ENCODE measurements at places on chromosomes 13 and 19.

DNA sequence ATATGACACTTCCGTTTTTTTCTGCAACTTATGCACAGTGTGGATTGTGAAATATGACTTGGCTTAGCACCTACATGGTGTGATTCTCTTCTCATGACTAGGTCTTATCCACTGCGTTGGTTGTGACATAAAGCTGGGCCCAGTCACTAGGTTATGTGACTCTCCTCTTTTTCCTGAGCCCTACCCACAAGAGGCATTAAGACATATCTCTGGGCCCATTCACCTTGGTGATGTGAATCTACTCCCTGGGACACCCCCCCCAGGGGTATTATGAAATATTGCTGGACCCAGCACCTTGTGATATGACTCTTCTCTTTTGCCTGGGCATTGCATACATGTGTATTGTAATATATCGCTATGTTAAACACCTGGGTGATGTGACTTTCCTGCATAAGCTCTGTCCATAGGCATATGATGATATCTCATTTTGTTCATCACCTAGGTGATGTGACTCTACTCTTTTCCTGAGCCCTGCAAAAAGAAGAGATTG lies 85.8 kb upstream of the ZNF43 start:
- no peak for DNase-seq

- no peak for DNase-seq
Observed at GRCh38 chr13:70087247-70087646, 20.4 kb upstream of the ATXN8OS start.

DNA sequence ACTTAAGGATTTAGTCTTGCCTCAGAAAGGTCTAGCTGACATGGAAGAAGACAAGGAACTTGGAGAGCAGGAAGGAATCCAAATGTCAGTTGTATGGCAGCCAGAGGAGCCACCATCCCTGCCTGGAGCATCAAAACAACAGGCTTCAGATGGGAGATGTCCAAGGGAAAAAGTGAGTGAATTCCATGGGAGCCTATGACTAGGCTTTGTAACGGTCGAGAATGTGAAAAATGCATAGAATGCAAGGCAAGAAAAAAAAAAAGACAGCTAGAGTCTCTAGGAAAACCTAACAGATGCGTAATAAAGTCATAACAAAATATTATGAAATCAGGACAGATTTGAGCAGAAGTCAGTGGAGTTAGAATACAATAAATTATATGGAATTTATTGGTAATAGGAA lies 183.7 kb upstream of the LSM14A start:
- no peak for DNase-seq

- peak; percentile 72 for DNase-seq
Observed at GRCh38 chr13:43023289-43023963, at the start of gene DNAJC15. DNAJC15 (plus strand) TSS chr13:43023586; CDS start chr13:43023627, 41 bp downstream.

GRCh38 chr19:17240062-17240752 lies 5.5 kb downstream of the NR2F6 start:
- no peak for DNase-seq

DNA sequence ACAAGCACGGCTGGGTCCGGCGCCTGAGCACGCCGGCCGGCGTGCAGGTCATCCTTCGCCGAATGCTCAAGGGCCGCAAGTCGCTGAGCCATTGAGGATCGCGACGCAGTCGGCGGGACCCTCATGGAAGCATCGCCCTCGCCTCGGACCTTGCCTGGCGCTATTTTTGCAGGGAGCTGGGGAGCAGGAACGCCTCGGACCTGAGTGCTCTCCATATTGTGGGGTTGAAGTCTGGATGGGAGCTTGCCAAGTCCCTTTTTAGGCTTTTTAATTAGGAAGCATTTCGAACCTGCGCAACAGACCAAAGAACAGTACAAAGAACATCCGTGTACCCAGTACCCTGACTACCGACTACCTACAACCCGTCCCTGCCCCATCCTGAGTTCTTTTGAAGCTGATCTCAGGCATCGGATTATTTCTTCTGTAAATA lies 628 bp downstream of the MRPL34 start:
- DNase-seq: no peak

DNA sequence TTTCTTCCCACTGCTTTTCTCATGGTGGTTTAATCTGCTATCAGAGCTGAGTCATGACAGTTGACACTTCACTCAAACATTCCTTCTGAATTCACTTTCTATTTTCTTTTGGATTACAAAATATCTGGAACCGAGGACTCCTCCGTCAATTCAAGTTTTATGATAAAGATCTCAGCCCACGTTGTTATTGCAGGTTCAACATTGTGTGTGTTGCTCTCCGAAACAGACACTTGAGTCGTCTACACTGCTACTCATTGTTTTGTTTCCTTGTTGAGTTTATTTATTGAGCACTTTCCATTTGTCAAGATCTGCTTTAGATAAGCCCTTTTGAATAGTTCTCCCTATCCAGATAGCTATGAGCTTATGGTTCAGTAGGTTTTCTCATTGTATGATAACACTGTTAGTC lies 636.1 kb upstream of the GPC6 start:
- no peak for DNase-seq

DNA sequence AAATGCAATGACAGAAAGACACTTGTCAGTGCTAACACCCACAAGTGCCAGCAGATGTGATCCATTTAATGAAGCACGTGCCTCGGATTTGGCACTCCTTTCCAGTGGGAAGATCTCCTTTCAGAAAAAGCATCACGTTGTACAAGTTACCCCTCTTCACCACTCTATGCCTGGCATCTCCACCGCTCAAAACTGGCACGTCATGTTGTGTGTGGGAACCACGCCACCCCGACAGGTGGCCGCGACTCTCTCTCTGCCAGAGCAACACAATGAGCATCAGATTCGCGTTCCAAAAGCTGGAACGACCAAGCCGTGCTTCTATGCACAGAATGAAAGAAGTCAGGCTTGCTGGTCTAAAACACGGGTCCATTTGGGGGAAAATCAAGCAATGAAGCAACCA lies 24.3 kb downstream of the TMTC4 start:
- no peak for DNase-seq

DNA sequence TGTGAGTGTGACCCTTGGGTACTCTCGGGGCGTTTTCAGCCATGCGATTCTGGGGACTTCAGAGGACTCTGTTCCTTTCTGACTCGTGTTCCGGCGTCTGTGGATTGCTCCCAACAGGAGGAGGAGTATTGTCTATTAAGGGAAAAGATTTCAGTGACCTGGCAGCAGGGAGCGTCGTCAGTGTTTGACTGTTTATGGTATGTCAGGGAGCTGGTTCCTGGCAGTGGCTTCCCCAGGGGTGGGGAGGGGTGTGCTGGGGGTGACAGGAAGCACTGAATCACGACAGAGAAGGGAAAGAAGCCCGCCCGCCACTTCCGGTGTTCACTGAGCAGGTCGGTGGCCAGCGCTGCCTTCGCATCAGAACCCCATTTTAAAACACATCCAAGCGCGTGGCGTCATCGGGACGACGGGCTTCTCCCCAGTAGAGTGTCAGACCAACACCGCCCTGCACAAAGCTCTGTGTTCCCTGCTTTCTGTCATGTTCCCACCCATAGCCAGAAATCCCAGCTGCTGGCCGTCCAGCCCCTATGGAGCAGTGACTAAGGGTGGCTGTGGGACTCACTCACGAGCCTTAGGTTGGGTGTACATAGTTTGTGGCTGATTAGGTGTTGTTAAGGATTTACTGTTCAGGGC lies 33.8 kb downstream of the COL4A2 start:
- peak; percentile 36 for DNase-seq

GRCh38 chr13:41631296-41631965 lies 174.1 kb downstream of the RGCC start:
- no peak for DNase-seq

- no peak for DNase-seq
Observed at GRCh38 chr13:88866195-88866594, 1195.0 kb downstream of the SLITRK5 start.

DNA sequence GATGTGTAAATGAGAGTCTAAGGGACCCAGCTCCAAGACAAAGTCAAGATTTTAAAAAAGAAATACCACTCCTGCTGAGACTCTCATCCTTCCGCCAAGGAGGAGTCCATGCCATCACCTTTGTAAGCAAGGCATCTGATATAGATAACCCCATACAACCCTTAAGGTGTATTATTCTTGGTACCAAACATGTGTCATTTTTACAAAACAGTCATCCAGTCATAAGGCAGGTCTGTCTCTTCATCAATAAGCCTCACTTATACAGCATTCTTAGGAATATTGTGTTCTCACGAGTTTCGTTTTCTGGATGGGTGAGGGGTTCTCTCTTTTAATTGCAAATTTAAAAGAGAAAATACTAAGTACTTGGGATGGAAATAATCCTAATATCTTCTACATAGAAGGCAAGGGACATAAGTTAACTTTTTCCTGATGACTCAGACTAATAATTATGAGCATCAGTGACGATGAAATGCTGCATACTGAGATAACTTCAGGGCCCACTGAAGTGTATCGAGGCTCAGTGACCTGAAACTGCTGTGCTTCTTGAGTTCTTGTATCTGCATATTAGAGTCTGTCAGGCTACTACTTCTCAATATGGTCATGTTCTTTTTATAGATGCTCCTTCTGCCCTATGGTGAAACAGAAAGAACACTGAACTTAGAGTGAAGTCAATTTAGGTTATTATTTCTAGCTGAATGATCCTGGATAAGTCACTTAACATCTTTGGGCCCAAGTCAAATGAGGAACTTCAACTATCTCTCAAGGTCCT lies 166.6 kb downstream of the KLF12 start:
- DNase-seq: no peak

- DNase-seq: no peak
Observed at GRCh38 chr13:65909501-65909900, 1320.6 kb downstream of the PCDH9 start.

GRCh38 chr19:7902796-7903243 lies 857 bp upstream of the MAP2K7 start:
- no peak for DNase-seq

GRCh38 chr19:46224773-46225172 lies 4.8 kb upstream of the IGFL1 start:
- no peak for DNase-seq

- DNase-seq: no peak
Observed at GRCh38 chr13:107234319-107235073, 666.6 kb upstream of the ARGLU1 start.

- no peak for DNase-seq
Observed at GRCh38 chr19:28705008-28705407, 507.9 kb downstream of the UQCRFS1 start.

DNA sequence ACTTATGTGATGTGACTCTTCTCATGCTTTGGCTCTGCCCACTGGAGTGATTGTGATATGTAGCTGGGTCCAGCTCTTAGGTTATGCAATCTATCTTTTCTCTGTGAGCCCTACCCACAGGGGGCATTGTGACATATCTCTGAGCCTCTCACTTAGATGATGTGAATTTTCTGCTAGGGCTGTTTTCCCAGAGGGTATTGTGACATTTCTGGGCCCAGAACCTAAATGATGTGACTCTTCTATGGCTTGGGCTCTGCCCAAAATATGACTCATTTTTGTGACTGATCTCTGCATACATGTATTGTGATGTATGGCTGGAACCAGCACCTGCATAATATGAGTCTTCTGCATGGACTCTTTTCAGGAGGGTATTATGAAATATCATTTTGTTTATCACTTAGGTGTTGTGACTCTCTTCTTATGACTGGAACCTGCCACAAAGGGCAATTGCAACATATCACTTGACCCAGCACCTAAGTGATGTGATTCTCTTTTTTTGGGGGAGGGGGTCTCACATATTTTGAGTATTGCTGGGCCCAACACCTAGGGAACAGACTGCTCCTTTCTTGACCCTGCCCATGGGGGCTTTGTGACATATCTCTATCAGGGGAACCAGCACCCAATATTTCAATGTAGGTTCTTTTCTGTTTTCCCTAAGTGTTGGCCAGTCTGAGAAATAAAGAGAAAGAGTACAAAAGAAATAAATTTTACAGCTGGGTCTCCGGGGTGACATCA lies 12.1 kb upstream of the ZNF254 start:
- DNase-seq: no peak

- no peak for DNase-seq
Observed at GRCh38 chr19:58037927-58038687, 4.3 kb downstream of the ZSCAN1 start.

DNA sequence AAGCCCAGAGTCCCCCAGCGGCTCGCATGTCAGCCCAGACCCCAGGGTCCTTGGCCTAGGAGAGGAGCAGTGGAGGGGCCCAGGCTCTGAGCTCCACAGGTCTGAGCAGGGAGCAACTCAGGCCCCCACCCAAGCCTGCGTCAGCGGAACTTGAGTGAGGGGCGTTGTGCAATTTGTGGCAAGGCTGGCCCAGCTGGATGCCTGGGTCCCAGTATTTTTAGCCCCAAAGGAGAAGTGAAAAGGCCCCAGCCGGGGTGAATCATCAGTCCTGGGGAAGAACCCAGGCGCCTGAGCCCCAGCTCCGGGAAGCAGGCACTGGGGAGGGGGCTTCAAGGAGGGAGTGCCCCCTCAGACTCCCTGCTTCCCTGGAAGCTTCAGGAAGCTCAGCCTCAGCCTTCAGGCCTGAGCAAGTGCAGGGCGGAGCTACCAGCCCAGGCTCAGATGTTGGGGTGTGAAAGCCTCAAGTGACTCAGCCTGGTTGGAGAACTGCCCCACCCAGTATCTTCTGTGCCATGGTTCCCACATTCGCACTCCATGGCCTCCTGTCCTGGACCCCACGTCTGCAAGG lies 7.2 kb downstream of the MED29 start:
- DNase-seq: no peak

GRCh38 chr13:51892657-51893056 lies 30.9 kb downstream of the CCDC70 start:
- no peak for DNase-seq

GRCh38 chr13:94239135-94239534 lies 240.3 kb downstream of the DCT start:
- DNase-seq: no peak
